SIG-M5 (cell line): ENCODE measurements at places on chromosomes 1 and 21.

DNA sequence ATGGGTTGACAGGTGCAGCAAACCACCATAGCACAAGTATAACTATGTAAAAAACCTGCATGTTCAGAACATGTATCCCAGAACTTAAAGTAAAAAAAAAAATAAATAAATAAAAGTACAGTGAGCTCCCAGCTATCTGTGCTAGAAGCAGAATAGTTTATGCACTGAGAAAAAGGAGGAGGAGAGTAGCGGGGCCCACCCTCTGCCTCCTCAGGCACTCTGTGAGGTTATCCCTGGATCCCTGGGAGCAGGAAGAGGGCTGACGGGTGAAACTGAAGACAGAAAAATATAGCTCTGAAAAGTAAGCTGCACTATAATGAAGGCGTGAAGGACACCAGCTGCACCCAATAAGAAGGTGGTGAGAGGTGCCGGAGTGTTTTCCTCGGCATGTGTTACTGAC is 117.2 kb downstream of the SIPA1L2 start:
- no peak for DNase-seq

DNA sequence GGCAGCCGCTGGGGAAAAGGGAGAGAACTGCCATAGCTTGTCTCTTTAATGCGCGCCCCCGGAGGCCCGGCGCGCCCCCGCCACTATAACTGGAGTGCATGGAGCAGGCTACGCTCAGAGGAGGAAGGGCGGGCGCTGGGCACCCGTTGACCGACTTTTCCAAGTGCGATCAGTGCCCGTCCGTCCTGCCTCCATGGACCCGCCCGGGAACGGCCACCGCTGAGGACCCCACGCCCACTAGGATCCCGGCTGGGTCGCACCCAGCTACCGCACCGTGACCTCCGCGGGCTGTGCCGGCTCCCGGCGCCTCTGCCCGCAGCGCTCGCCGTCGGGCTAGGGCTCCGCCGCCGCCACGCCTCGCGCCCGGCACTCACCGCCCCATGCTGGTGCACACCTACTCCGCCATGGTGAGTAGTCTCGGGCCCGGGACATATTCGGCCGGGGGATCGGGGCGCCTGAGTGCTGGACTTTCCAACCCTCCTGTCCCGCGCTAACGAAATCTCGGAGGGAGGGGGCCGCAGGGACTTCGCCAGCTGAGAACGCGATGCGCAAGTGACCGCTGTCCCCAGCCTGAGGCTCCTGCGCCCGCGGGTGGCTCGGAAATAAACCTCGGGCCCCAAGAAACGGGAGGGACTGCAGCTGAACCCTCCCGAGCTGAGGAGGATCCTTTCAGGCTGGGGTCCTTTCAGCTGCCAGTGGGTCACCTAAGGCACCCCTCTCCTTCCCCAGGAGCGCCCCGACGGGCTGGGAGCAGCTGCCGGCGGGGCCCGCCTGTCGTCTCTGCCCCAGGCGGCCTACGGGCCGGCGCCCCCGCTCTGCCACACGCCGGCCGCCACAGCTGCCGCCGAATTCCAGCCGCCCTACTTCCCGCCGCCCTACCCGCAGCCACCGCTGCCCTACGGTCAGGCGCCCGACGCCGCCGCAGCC is at the start of gene TFAP2E:
Gene TFAP2E, plus strand, starts transcription at position 117 of the 927 bp plus-strand sequence. Its CDS starts 264 bp downstream, at position 381.
- no peak for DNase-seq

DNA sequence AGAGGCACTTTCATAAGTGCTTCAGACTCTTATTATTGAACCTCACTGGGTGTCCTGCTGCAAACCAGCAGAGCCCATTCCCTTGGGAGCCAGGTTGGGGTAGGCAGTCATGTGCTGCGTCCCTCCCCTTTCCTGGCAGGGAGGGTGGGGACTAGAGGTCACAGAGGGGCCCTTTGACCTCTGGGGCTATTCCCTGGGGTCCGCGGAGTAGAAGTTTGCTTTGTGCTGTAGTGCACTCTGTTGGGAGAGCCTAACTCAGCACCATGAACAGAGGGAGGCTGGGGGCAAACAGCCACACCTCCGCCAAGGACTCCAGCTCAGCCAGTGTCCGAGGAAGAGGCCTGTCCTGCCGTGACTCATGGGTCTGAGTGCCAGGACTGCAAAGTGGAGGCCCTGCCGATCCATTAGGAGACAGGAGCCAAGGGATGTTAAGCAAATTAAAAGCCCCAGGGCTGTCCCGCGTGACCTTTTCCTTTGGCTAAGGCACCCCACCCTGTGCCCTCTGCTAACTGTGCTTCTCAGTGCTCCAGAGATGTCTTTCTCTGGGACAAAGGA is 3.0 kb upstream of the IGSF21 start:
- no peak for DNase-seq

GRCh38 chr1:33088119-33088906 is 7.4 kb downstream of the AZIN2 start:
- DNase-seq: no peak

GRCh38 chr1:54705153-54705552 is 10.5 kb upstream of the TTC4 start:
- DNase-seq: no peak

GRCh38 chr1:54456921-54457529 is 50.8 kb upstream of the SSBP3 start:
- DNase-seq: no peak
